Esophagus squamous epithelium (tissue), 5 donors: ENCODE measurements at places on chromosomes 2 and 18.

DNA sequence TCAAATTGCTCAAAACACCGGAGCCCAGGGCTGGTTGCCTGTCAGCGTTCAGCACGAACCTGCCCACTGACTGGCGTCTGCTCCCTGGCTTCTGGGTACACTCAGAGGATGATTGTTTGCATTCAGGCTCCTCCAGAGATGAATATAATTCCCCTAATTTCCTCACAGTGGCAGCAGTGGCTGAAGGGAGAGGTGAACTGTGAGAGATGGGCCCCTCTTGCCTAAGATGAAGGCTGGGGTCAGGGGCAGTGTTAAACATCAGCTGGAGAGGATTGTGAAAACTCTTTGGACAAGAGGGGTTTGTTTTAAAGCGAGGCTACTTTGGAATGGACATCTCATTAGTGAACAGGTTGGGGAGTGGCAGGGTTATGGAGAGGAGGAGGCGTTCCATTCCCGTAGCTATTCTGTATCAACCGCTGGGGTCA, 31.0 kb downstream of the TCF7L1 start:
- DNase-seq, result no peak

DNA sequence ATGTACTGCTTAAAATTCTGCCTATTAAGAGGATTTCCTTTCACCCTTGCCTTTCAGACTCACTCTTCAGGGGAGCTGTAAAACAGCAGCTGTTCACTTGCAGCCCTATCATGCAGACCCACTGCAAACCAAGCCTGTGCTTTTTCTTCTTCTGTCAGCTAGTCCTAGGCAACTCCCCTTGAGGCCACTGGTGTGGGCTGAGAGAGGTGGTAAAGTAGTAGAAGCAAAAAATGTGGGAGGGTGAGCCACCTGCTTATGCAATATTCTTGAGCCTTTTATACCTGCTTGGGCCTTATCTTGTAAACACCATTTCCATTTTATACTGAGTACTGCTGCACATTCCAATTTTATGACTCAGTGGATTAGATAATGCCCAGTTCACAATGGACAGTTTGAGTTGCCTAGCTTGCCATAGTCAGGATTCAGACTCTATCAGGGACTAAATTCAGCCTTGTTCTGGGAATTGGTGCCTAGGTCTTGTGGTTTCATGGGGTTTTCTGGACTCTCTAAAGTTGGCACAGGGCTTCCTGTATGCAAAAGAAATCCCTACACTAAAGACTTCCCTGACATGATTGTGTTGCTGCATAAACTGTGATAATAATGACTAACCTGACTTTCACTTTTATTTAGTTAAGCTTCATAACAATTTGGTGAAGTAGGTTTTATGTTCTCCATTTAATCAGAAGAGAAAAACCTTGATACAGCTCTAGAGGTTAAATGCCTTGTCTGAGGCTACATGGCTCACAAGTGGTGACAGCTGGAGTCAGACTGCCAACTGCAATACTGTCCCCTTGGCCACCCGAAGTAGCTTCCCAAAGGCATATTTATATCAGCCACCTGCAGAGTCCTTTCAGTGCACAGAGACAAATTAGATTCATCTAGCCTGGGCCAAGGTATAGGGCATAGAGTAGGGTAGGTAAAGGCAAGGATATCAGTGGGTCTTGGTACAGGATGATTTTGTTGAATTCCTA, 47.4 kb upstream of the KDM3A start:
- DNase-seq, result no peak

GRCh38 chr18:63579616-63580015, 7.5 kb upstream of the SERPINB13 start:
- DNase-seq, result no peak

GRCh38 chr2:155665704-155666103, 666.8 kb downstream of the NR4A2 start:
- no peak for DNase-seq

DNA sequence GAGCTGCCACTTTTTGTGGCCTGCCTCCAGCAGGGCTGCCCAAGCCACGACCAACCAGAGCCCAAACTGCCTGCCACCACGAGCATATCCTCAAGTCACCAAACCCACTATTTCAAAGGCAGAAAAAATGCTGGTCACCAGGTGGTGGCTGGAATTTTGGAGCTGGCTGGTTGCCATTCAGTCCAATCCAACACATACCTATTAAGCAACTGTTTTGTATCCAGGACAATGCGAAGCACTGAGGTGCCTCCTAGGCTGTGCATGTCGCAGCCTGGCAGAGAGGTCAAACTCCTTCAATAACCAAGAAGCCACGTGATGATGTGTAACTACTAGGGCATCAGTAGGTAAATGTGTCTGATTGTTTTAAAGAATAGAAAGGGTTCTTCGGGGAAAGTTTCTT, 108.3 kb upstream of the PPP1CB start:
- DNase-seq, result no peak

DNA sequence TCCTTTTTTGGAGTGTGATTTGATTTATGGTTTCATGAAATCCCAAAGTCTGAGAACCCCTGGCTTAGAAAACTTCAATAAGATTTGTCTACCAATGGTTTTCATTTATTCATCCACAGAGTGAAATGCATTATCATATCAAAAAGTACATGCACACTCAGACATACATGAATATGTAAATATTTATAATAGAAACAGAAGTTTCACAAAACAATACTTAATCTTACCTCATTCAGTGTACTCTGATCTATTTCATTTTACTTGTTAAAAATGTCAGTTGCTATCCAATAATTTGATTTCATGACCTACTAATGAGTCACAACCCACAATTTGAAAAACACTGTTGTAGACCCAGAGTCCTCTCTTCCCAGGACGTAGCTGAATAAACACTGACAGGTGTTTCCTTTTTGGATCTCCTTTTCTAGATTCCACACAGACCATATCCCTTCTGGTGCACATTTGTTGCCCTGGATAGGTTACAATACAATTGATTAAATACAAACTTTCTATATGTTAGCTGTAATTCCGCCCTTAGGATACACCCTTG, 10.4 kb upstream of the CAVIN2 start:
- DNase-seq, result no peak

- no peak for DNase-seq
Measured at GRCh38 chr2:10721396-10722251, at the start of gene ATP6V1C2. TSS of gene ATP6V1C2 (plus strand) at chr2:10721630. CDS start at chr2:10722850, 1,220 bp downstream.

DNA sequence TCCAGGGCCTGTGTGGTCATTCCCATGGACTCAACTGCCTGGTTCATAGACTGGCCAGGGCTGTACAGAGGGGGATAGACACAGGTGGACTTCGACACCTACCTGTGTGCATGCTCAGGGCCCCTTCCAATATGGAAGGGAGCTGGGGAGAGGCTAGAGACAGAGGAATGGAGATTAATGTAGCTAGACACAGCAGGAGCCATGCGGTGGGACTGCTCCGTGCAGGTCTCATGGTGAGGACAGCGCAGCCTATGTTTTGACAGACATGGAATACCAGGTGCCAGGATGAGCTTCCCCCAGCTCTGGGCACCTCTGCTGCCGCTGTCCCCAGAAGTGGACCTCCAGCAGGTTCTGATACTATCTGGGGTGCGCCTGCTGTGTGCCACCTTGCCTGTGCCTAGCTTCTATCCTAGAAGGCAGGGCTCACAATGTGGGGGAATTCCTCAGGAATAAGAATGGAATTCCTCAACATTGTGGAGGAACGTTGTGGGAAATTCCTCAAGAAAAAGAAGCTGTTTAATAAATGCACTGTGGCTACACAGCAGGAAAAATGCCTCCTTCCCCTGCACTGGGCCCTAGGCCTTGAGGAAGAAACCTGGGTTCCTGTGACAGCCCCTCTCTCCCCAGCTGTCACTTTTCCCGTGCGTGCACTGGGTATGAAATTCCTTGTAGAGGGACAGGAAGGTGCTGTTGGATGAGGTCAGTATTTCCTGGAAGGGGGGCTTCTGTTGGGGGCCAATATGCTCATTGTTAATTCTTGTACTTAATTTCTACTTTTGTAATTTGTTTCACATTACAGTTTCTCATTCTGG, 7.3 kb downstream of the IL1R1 start:
- no peak for DNase-seq

GRCh38 chr2:135047300-135047699, at the start of gene MAP3K19:
TSS of gene MAP3K19 (minus strand) at chr2:135047447. CDS start at chr2:135024647, 22,800 bp downstream.
- DNase-seq, result no peak

DNA sequence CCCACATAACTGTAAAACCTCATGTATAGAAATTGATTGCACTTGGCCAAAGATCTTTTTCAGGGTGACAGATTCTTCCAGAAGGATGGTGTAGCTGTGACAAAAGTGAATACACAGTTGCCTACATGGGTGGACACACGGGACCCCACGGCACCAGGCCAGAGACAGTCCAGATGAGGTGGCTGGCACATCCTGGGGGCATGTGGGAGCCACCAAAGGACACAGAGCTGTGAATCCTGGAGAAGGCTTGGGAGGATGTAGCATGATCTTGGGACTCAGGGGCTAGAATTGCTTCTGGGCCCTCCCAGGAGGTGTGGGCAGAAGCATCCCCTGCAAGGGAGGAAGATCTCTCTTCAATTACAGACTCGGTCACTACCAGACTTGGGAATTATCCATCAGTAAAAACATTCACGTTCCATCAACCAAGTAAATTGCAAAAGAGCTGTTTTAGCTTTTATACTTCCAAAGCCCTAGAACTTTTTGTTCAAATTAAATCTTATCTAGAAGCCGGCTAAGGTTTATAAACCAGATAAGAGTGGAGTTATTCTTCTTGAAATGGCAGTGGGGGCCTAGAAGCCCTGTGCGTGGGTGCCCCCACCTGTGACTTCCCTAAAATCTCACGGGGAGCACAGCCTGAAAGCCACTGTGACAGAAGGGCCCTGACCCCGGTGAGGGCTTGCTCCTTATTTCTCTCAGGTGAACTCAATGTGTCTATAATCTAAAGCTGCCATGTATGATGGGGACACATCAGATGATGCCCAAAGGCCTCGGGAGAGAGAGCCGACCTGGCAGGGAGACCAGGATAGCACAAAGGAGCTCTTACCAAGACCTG, 81.7 kb downstream of the SEPTIN10 start:
- no peak for DNase-seq

GRCh38 chr2:62307469-62308389, 111.8 kb downstream of the B3GNT2 start:
- no peak for DNase-seq

DNA sequence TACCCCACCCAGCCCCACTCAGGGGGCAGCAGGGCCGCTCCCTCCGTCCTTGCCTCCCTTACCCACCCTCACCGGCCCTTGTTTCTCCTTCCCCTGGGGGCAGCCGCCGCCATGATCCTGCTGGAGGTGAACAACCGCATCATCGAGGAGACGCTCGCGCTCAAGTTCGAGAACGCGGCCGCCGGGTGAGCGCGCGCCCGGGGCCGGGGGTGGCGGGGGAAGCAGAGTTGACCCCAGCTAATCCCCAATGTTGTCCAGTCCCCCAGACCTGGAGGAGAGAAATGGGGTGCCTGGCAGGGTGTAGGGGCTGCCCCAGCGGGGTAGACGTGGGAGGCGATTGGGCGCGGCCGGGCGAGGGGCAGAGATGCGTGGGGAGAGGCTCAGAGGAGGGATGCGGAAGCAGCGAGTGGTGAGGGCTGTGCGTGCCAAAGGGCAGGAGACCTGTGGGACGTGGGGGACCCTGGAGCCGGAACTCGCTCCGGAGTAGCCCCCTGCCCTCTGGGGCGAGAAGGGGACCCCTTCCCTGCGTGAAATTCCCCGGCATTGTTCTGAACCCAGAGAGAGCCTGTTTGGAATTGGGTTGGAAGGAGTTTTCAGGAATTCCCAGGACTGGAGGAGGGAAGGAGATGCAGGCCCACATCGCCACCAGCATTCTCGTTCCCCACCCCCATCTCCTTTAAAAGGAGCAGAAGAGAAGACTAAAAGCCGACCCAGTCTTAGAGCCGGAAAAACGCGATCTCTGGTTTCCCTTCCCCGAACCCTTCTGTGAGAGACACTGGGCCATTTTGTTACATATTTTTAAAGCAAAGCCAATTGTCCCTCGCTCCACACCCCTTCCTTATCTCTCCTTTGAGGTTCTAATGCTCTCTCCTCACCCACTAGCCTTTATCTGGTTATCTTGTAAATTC, 625 bp downstream of the ARPC2 start:
- peak; percentile 14 for DNase-seq

- DNase-seq, result no peak
Measured at GRCh38 chr2:14778015-14778414, 145.5 kb downstream of the LRATD1 start.

DNA sequence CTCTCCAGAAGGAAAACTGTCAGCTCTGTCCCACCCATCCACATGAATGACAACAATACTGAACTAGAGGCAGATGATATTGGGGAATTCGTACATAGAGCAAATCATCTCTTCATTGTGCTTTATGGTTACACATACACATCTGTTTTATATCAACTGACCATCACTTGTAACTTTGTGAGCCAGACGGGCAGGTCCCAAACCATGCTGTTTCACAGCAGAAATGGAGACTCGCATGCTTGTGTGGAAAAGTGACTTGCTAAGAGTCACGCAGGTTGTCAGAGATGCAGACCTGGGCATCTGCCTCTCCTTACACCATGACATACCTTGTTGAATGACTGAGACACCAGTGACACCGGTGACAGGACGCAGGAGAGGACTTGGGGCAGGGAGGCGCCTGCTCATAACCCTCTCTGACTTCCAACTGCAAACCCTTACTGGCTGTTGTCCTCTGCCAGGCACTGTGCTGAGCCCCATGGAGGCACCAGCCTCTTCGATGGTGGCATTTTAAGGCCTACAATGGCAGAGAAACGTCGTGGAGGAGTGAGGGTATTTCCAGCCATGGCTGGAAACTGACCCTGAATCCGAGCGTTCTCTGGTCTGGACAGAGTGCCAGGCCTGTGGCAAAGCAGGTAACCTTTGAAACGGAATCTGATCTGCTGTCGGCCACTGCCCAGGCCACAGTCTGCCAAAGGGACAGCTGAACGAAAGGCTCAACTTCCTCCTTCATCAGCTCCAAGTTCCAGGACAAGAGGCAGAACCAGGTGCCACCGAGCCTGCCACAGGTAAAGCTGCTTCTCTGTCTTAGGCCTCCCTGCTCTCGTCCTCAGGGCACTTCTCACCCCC, 26.9 kb upstream of the ROCK2 start:
- no peak for DNase-seq

DNA sequence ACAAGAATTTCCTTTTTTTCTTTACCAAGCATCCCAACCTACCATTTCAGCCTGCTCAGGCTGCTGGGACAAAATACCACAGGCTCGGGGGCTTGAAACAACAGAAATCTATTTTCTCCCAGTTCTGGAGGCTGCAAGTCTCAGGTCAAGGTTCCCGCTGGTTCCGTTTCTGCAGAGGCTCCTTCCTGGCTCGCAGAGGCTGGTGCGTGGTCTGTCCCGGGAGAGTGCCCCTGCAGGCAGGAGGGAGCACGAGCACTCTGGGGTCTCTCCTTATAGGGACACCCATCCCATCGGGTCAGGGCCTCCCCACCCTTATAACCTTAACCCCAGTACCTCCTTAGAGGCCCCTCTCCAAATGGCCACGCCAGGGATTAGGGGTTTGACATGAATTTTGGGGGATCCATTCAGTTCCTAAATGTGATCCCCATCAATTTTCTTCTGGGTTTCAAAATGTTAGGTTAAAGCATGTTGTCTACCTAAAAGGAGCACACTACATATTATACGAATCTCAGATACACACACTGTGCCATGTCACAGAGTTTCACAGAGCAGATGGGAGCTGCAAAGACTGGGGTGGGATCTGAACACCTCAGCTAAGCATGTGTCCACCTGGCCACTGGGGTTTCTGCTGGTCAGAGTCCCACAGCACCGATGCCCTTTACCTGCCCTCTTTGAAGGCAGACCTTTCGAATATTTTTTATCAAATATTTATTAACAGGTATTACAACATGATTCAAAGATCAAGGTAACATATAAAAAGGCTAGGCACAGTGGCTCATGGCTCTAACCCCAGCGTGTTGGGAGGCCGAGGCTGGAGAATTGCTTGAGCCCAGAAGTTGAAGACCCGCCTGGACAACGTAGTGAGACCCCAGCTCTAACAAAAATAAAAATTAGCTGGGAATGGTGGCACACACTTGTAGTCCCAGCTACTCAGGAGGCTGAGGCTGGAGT, 17.6 kb upstream of the ADI1 start:
- DNase-seq, result no peak
